ENCODE measurements at places on chromosomes 16 and 17. TPM values are rescaled to one million over a fixed set of nuclear protein-coding genes. Genes with fewer than 3 reads are reported as not detected.

The WSCD1 gene
- total RNA-seq: 7.7 TPM

The NOD2 gene
- total RNA-seq: 4.2 TPM

The TLCD3B gene
- total RNA-seq: not detected

DNA sequence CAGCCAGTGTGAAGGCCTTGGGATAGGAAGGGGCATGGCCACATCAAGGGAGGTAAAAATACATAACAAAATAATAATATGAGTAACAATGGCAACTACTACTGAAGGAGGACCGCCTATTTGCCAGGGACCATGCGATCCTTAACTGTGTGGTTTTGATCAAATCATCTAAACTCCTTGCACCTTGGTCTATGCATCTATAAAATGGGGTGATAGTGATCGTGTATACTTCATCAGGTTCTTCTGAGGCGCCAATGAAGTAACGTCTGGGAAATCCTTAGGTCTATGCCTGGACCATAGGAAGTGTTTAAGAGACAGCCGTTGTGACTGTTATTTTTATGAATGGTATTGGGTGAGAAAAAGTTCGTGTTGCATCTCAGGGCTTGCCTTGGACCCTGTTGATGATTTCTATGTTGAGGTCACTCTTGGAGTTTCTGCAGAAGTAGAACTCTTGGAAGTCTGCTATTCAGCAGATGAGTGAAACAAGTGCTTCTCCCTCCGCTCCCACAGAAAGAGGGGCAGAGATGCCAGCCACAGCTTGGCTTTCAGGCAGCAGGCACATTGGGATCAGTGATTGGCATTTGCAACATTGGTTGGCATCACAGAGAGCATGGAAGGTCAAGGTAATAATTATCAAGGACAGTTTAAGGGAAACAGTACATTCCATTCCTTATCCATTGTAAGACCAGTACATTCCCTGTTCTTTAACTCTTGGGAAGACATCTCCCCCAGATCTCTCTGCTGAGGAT lies 63.1 kb downstream of the PRKCB start:
- H3K27ac ChIP-seq: no peak overlapping the region
- no peaks in the 10 kb centered on the region for H3K27me3 ChIP-seq
- no peaks in the 10 kb centered on the region for H3K36me3 ChIP-seq
- no peak for DNase-seq
- H3K4me3 ChIP-seq: no peak overlapping the region

GRCh38 chr16:86466696-86467406 lies 43.5 kb upstream of the FOXF1 start:
- no peaks in the 10 kb centered on the region for H3K27me3 ChIP-seq
- H3K4me3 ChIP-seq: no peak overlapping the region
- no peaks in the 10 kb centered on the region for H3K36me3 ChIP-seq
- DNase-seq: no peak
- no peak overlapping the region for H3K27ac ChIP-seq

DNA sequence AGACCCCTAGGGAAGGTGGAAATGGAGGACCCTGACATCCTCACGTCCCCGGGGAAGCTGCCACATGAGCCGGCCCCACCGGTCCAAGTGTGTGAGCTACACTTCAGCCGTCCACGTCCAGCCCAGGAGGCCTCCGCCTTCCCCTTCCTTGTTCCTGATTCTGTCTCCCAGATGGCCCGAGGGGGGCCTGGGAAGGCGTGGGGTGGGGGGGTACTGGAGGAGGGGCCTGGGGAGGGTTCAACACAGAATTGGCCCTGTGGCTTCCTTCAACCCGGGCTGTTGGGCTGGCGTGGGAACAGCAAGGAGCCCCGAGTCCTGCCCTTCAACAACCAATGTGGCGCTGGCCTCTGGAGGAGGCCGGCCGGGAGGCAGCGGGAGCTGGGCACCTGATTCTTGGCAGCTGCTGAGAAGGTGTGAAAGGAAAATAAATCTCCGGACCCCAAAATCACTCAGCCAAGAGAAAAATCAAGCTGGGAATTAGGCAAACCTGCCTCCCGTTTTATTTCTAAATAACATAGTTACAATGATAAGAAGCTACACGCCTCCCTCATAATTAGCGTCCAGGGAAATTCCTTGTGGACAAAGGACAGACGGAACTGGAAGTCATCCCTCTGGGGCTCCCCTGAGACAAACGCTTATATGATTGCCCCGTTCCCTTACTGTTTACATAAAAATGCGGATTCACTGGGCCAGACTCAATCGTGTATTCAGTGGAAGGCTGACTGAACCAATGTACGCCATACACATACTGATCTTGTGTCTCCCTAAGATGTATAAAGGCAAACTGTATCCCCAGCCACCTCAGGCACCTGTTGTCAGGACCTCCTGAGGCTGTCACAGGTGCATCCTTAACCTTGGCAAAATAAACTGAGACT lies 1.8 kb upstream of the APRT start:
- peaks cover 23% of the 10 kb centered on the region for H3K4me1 ChIP-seq
- H3K4me3 ChIP-seq: no peak overlapping the region

- no peaks in the 10 kb centered on the region for H3K27me3 ChIP-seq
- no peak overlapping the region for H3K27ac ChIP-seq
- DNase-seq: no peak
- peaks cover 10% of the 10 kb centered on the region for H3K36me3 ChIP-seq
- H3K4me3 ChIP-seq: no peak overlapping the region
Measured at GRCh38 chr17:7873051-7873450, 15.2 kb downstream of the CYB5D1 start.

DNA sequence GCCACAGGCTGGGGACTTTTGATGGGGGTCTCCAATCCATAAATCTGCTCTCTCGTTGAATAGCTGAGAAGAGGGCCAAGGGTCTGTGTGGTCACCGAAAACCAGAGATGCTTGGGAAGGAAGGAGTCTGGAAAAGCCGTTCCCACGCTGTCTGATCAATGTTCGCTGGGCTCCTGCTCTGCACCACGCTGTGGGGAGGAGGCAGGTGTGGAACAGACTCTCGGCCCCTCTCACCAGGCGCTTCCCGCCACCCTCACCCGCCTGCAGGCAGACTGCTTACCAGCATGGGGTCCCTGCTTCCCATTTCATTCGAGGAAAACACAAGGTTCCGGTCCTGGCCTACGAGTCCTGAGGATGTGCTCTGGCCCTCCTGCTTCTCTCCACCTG lies 702 bp upstream of the ALDH3A1 start:
- H3K4me1 ChIP-seq: peaks cover 22% of the 10 kb centered on the region
- H3K36me3 ChIP-seq: no peaks in the 10 kb centered on the region
- no peak for DNase-seq

DNA sequence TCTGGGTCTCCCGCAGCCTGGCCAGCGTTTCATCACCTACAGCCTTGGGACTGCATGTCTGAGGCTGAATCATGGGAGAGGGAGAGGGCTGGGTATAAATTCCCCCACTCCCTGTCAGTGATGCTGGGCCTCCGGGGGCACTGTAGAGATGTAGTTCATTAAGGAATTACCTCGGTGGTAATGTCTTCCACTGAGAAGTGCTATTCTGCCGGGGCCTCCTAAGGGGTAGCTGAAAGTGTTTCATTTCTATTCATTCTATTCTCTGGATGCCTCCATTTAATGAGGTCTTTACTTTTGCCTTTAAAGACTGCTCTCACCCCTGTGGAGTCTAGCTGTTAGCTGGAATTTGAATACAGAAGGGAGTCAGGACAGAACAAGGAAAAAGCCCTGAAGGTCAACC lies 116.4 kb upstream of the HS3ST4 start:
- no peaks in the 10 kb centered on the region for H3K36me3 ChIP-seq
- no peak for DNase-seq
- H3K27ac ChIP-seq: no peak overlapping the region
- no peak overlapping the region for H3K4me3 ChIP-seq

DNA sequence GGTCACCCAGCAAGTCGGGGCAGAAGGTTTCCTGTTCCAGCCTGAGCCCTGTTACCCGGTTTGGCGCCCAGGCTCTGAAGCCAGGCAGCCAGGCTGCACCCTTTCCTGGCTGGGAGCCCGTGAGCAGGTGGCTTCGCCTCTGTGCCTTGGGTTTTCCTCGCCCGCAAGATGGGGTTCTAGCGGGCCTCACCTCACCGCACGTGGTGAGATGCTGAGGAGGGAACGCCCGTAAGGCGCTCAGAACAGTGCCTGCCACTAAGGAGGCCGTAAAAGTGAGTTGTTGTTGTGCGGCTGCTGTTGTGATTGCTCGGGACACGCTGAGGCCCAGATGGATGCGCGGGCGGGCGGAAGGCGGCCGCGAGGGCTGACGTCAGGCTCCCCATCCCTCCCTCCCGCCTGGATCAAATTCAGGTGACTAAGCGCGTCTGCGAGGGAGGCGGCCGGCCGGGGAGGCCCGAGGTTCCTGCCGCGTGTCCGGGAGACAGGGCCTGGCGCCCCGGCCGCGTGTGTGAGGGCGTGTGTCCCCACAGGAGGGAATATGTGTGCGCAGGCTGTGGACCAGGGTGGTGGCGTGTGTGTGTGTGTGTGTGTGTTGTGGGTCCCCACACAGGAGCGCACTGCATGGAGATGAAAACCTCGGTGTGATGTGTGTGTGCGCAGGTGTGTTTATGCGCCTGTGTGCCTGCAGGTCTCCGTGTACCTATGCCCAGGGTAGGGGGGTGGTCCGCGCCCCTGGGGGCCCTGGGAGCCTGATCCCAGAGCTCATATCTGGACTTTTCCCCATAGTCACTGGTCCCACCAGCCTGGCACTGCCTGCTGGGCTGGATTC lies 4.3 kb downstream of the CAMKK1 start:
- H3K4me3 ChIP-seq: no peak overlapping the region
- H3K27ac ChIP-seq: peak overlapping the region; percentile 63
- no peak for DNase-seq
- peaks cover 17% of the 10 kb centered on the region for H3K36me3 ChIP-seq

DNA sequence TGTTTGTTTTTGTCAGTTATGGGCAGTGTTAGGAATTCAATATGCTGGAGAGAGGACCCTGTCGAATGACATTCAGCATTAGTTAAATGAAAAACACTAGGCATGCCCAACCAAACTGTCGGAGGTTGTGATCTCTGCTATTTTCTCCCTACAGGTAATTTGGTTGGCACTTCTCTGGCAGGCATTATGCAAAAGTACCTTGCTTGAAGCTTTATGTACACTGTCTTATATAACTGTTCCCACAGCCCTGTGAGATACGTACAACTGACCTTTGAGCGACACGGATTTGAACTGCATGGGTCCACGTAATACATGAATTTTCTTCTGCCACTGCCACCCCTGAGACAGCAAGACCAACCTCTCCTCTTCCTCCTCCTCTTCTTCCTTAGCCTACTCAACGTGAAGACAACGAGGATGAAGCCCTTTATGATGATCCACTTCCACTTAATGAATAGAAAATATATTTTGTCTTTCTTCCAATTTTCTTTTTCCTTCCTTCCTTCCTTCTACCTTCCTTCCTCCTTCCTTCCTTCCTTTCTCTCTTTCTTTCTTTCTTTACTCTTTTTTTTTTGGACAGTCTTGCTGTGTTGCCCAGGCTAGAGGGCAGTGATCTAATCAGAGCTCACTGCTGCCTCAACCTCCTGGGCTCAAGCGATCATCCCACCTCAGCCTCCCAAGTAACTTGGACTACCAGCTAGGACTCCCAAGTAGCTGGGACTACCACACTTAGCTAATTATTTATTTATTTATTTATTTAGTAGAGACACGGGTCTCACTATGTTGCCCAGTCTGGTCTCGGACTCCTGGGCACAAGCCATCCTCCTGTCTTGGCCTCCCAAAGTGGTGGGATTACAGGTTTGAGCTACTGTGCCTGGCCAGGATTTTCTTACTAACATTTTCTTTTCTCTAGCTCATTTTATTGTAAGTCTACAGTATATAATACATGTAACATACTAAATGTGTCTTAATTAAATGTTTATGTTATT lies 77.3 kb downstream of the WIPI1 start:
- H3K4me1 ChIP-seq: peaks cover 53% of the 10 kb centered on the region
- no peak for DNase-seq
- H3K4me3 ChIP-seq: no peak overlapping the region
- no peaks in the 10 kb centered on the region for H3K36me3 ChIP-seq
- H3K27me3 ChIP-seq: no peaks in the 10 kb centered on the region

GRCh38 chr17:41071606-41072360 lies 6.1 kb upstream of the KRTAP2-4 start:
- no peaks in the 10 kb centered on the region for H3K27me3 ChIP-seq
- no peak overlapping the region for H3K27ac ChIP-seq
- H3K4me1 ChIP-seq: no peaks in the 10 kb centered on the region
- H3K4me3 ChIP-seq: no peak overlapping the region

- DNase-seq: no peak
- H3K36me3 ChIP-seq: no peaks in the 10 kb centered on the region
- peaks cover 5% of the 10 kb centered on the region for H3K27me3 ChIP-seq
- H3K4me1 ChIP-seq: peaks cover 11% of the 10 kb centered on the region
- H3K27ac ChIP-seq: no peak overlapping the region
Measured at GRCh38 chr16:85891776-85892166, 7.2 kb upstream of the IRF8 start.
